ENCODE measurements at places on chromosomes 6 and 20. TPM values are rescaled to one million over a fixed set of nuclear protein-coding genes. Genes with fewer than 3 reads are reported as not detected.

DNA sequence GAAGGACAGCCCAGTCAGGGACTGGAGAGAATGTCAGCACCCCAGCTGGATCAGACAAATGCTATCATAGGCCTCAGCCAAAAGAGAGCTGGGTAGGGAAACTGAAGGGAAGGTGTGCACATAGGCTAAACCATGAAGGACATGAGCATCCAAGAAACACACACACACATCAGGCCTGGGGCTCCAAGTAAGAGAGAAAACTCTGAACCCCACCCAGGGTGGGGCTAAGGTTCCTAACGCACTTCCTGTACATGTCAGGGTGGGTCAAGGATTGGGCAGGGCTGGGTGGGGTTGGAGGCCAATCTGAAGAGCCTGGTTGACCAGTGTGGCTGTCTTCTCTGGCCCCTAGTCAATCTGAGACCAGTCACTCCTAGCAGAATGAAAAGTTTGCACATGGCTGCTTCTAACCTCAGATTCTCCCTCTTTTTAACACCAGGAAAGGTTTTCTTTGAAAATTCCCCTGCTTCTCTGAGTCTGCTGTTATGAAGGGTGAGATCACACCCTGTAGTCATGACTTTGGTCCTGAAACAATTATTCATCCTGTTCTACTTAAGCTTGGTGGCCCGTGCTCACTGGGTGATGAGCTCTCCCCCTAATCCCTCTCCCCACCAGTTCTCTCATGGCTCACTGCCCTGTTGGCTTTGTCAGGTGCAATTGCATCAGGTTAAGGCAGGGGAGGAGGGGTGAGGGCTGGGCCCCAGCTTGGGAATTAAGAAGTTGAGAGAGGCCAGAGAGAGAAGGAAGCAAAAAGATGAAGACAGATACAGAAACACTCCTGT lies 88.4 kb downstream of the MAFB start:
- DNase-seq, result no peak

GRCh38 chr6:150470960-150471665 lies 102.3 kb downstream of the IYD start:
- DNase-seq, result no peak

GRCh38 chr6:148790404-148790803 lies 43.6 kb downstream of the UST start:
- DNase-seq, result no peak

BIRC7 gene
- 0.12 TPM for total RNA-seq

GRCh38 chr6:144265061-144265357 lies 20.1 kb upstream of the UTRN start:
- DNase-seq, result no peak

ANGPT4 gene
- not detected for total RNA-seq

ABHD16A gene
- total RNA-seq, result 49.2 TPM

GRCh38 chr20:58236612-58237317 lies 8.3 kb upstream of the ANKRD60 start:
- peak; percentile 10 for DNase-seq

GRCh38 chr20:43361526-43361925 lies 96.2 kb upstream of the SRSF6 start:
- DNase-seq, result no peak

HAO1 gene
- not detected for total RNA-seq

DNA sequence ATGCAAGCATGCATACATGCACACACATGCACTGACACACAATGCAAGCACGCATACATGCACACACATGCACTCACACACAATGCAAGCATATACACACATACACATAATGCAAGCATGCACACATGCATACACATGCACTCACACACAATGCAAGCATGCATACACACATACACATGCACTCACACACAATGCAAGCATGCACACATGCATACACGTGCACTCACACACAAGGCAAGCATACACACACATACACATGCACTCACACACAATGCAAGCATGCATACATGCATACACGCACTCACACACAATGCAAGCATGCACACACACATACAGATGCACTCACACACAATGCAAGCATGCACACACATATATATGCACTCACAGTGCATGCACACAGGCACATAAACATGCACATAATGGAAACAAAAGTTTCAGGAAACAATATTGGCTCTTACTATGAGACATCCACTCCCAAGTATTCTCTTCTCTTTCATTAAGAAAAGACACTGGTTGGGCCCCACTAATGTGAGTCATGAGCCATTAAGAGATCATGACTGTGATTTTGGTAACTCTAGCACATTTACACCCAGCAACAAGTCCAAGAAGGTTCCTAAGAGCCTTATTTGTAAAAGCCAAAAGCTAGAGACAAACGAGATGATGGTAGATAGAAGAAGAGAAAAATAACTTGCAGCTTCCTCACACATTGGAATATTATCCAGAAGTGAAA lies 22.2 kb downstream of the APCDD1L start:
- DNase-seq, result no peak

CNR1 gene
- not detected for total RNA-seq

- no peak for DNase-seq
Observed at GRCh38 chr20:16124911-16125776, 448.1 kb downstream of the KIF16B start.

DNA sequence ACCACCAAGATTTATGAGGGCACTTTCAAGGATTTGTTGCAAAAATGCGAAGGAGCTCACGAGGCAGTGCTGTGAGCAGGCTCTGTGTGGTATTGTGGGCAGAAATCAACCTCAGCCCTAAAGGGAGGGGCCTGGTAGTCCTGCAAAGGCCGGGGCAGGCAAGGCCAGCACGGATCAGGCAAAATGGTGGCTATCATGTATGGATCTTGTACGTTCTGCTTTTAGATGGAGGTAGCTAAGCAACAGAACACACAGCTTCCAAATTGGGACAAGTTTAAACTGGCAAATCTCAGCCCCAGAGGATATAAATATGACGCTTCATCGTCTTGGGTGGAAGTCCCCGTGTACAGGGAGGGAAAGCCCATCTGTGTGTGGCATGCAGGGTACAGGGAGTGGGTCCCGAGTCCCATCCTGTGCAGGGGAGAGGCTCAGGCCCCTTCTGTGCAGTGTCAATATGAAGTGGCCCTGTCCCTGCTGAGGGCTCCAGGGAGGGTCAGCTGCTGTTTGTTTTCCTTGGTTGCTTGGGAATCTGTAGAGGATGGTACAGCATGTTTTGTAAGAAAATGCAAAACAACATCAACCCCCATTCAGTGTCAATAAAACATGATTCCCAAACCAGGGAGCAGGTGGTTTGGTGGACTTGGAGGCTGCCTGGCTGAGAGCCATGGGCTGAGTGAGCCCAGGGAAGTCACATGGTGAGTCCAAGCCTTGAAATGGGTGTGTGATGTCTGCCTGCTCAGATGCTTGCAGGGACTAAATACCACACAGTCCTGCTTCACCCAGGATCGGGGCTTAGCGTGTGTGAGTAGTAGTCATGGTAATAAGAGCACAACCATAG lies 113.0 kb downstream of the SYCP2 start:
- no peak for DNase-seq

GRCh38 chr6:4378319-4378996 lies 243.1 kb upstream of the ECI2 start:
- no peak for DNase-seq

DNA sequence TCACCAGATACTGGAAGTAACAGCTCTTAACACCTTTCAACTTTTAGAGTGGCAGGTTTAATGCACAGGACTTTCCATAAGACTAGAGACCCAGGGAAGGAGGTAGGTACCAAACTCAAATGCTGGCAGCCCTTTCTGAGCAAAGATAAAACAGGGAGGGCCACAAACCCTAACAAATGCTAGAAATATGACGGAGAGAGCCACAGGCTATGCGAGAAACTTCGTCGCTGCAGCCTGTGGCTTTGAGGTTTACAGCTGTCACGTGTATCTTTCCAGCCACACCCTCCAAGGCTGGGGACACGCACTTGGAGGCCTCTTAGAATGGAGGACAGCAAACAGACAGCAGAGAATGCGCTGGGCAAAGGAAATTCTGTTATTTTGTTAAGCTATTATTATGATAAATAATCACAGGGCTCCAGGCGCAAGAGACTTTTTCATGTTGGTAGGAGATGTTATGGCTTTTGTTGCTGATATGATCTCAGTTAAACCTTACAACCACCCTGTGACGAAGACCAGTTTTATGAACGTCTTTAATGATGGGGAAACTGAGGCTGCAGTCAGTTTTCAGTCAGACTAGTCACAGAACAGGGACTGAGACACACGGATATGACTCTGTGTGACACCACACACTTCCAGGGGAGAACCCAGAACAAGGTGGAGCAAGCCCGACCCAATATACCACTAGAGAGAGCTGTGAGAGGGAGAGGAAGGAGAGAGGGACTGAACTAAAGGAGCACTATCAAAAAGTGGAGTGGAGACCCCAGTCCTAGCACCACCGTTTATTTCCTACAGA lies 2.0 kb downstream of the TRAM2 start:
- DNase-seq, result no peak

Measured in glomerular endothelial cell (primary cell).